ENCODE measurements at places on chromosomes 6 and 20. TPM values are rescaled to one million over a fixed set of nuclear protein-coding genes. Genes with fewer than 3 reads are reported as not detected.
A peak's percentile ranks its signal among the peaks of the same experiment; 100 is the strongest.

Gene CCDC167
- 27.8 TPM for total RNA-seq

Gene RSPO3
- total RNA-seq: 0.83 TPM

Gene ANGPT4
- total RNA-seq: not detected

Gene WFDC12
- not detected for total RNA-seq

Gene STMND1
- total RNA-seq: not detected

Gene ARID1B
- total RNA-seq: 76.1 TPM

Gene C6orf52
- not detected for total RNA-seq

Gene C4B
- total RNA-seq: 197 TPM

Gene SNAP25
- total RNA-seq: 0.13 TPM

Gene LAMA2
- 186 TPM for total RNA-seq

GRCh38 chr6:24436979-24437378 lies 34.2 kb downstream of the MRS2 start:
- H3K4me3 ChIP-seq: no peak overlapping the region
- H3K27ac ChIP-seq: no peak overlapping the region
- no peak for DNase-seq
- no peaks in the 10 kb centered on the region for H3K36me3 ChIP-seq
- no peaks in the 10 kb centered on the region for H3K4me1 ChIP-seq

DNA sequence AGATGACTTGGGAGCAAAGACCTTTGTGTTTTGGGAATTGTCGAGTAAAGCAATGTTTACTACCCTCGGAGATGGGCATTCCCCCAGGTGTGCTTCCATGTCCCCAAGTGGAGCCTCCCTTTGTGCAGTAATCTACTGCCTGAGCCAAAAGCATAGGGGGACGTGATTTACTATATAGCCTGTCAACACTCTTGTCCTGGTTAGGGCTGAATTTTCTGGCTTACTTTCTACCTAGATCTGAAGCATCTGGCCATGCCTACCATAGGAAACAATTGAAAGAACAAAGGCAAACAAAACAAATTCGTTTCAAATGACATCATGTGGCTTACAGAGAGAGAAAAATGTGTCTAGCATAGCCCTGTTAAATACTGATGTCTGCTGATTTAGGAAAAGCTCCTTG lies 350.6 kb downstream of the SAMD5 start:
- no peaks in the 10 kb centered on the region for H3K27me3 ChIP-seq
- H3K27ac ChIP-seq: no peak overlapping the region
- no peak for DNase-seq

GRCh38 chr6:124356811-124357210 lies 553.1 kb downstream of the NKAIN2 start:
- DNase-seq: no peak
- no peaks in the 10 kb centered on the region for H3K27me3 ChIP-seq
- H3K4me3 ChIP-seq: no peak overlapping the region
- no peaks in the 10 kb centered on the region for H3K4me1 ChIP-seq
- H3K36me3 ChIP-seq: no peaks in the 10 kb centered on the region

- no peaks in the 10 kb centered on the region for H3K27me3 ChIP-seq
- peak; percentile 81 for DNase-seq
- peaks cover 6% of the 10 kb centered on the region for H3K36me3 ChIP-seq
- H3K4me3 ChIP-seq: no peak overlapping the region
- H3K4me1 ChIP-seq: no peaks in the 10 kb centered on the region
- no peak overlapping the region for H3K27ac ChIP-seq
Observed at GRCh38 chr6:25556516-25556915, 95.5 kb upstream of the SCGN start.

DNA sequence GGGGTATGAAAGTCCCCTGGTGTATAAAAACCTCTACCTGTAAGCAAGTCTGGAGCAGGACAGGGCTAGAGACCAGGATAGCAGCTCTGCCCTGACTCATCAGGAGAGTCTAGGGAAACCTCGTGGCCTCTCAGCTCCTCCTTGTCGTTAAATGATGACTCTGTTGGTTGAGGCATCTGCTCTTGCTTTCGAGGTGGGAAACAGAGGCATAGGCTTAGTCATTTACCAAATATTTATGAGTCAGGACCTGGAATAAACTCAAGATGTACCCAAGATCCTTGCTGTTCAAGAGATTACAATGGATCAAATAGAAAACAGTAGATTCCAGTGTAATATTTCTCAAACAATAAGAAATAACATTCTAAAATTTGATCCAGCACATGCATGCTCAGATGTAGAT lies 5.5 kb downstream of the MANBAL start:
- no peak overlapping the region for H3K27ac ChIP-seq
- peaks cover 6% of the 10 kb centered on the region for H3K36me3 ChIP-seq
- no peak for DNase-seq
- no peaks in the 10 kb centered on the region for H3K27me3 ChIP-seq
- H3K4me1 ChIP-seq: peaks cover 10% of the 10 kb centered on the region

- H3K27ac ChIP-seq: no peak overlapping the region
- H3K36me3 ChIP-seq: no peaks in the 10 kb centered on the region
- H3K4me1 ChIP-seq: peaks cover 4% of the 10 kb centered on the region
- no peak overlapping the region for H3K4me3 ChIP-seq
- no peak for DNase-seq
Observed at GRCh38 chr6:75446241-75446880, 47.2 kb downstream of the FILIP1 start.

DNA sequence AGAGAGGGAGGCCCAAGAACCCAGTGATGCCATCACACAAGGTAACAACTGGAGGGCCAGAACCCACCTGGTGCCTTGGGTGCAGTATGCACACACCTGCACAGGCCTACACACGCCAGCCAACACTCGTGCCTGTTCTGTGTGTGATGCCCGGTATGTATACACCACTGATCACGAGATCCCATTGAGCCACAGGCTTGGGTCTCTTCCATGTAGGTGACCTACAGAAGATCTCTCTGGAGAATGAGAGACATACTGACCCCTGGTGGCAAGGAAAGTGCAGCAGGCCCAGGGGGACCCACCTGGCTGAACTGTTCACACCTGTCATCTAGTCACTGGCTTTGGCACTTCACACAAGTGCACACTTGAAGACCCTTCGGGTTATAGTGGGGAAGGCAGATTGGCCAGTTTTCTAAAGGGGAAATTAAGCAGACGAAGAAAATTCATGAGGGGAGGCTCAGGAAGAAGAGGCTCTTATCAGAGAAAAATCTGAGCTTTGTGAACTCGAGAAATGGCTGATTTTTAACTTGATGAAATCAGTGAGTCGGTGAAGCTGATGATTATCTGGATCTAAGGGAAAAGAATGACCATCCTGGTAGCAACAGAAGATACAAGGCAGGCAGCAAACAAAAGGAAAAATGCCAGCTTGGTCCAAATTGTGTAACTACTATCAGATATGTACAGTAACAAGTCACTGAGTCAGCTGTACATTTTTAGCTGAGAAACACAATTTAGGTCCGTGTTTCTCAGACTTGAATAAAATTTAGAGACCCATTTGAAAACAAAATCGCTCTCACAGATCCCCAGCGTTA lies 69.1 kb upstream of the PBOV1 start:
- no peak overlapping the region for H3K4me3 ChIP-seq
- H3K27ac ChIP-seq: no peak overlapping the region
- H3K27me3 ChIP-seq: no peaks in the 10 kb centered on the region

GRCh38 chr6:5667737-5668136 lies 339.0 kb downstream of the NRN1 start:
- DNase-seq: no peak
- H3K36me3 ChIP-seq: no peaks in the 10 kb centered on the region
- H3K27ac ChIP-seq: no peak overlapping the region
- H3K4me1 ChIP-seq: peaks cover 5% of the 10 kb centered on the region
- H3K4me3 ChIP-seq: no peak overlapping the region

GRCh38 chr6:129708496-129709195 lies 1.3 kb downstream of the ARHGAP18 start:
- peak overlapping the region; percentile 61 for H3K4me3 ChIP-seq
- no peaks in the 10 kb centered on the region for H3K27me3 ChIP-seq
- H3K4me1 ChIP-seq: peaks cover 26% of the 10 kb centered on the region
- H3K27ac ChIP-seq: no peak overlapping the region
- DNase-seq: no peak
- peaks cover 6% of the 10 kb centered on the region for H3K36me3 ChIP-seq

- H3K4me1 ChIP-seq: peaks cover 42% of the 10 kb centered on the region
- DNase-seq: peak; percentile 62
- H3K27ac ChIP-seq: peak within 1 kb of the TSS; percentile 84
Observed at GRCh38 chr20:38805502-38805957, at the start of gene PPP1R16B. Gene PPP1R16B (plus strand): TSS chr20:38805697. CDS start chr20:38835926, 30,229 bp downstream.

- H3K27ac ChIP-seq: peak overlapping the region; percentile 31
- peaks cover 23% of the 10 kb centered on the region for H3K4me1 ChIP-seq
- no peak overlapping the region for H3K4me3 ChIP-seq
- H3K27me3 ChIP-seq: no peaks in the 10 kb centered on the region
- no peak for DNase-seq
- no peaks in the 10 kb centered on the region for H3K36me3 ChIP-seq
Observed at GRCh38 chr20:4681401-4681800, 40.3 kb upstream of the PRND start.

DNA sequence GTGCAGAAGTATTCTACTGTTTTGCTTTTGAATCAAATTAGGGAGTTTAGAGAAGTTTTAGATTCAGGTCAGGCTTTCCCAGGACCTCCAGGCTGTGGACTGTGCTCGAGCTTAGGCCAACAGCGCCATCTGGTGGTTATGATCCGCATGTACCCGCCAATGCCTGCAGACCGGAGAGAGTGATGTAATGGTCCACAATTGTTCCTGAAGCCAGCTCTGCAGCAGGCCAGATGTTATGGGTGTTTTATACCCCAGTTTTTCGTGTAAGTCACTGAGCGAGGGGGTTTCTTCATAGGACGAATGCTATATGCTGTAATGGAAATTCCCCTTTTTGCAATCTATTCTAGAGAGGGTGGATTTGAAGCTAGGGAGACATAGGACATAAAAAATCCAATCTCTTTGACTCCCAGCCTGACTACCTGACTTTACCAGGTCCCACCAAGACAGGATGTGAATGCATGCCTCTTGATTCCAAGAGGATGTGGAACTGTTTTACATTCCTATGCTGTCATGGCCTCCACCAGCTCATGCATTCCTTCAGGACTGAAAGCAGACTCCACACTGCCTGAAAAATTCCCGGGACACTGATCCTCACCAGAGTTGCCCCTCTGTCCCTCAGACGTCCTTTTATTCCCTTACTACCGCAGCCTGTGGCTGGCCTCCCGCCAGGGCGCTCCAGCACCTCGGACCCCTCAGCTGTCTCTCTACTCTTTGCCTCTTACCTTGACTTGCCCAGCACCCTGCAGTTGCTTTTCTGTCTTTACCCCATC lies 41.2 kb upstream of the LY86 start:
- no peaks in the 10 kb centered on the region for H3K36me3 ChIP-seq
- H3K4me1 ChIP-seq: peaks cover 2% of the 10 kb centered on the region
- no peaks in the 10 kb centered on the region for H3K27me3 ChIP-seq
- DNase-seq: peak; percentile 89
- H3K27ac ChIP-seq: no peak overlapping the region
- H3K4me3 ChIP-seq: peak overlapping the region; percentile 34

DNA sequence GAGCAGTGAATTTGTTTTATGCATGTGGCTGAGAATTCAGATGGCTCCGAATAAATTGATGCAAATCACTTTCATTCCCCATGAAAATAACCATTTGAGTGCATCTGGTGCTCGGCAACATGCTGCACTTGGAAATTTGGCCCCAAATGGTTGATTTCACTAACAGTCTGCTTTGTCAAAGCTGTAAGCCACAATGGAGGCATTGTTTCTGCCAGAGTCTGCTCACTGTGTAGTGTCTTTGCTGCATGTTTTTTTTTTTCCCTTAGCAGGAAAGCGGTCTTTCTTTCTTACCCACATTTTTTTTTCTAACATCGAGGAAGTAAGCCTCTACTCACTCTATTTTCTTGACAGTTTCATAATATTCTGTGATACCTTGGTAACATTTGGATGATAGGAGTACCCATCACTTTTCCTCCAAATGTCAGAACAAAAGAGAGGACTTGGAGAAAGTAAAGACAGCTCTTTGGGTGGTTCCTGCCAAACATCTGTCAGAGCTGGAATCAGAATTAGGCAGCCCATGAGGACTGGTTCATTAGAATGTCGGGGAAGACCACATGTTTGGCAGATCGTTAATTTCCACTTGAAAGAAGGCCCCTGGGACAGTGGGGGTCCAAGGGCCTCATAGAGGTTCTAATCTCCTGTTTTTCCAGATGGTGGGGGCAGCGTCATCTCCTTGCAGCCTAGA lies 149.5 kb downstream of the DOK5 start:
- DNase-seq: no peak
- no peaks in the 10 kb centered on the region for H3K4me1 ChIP-seq
- H3K4me3 ChIP-seq: no peak overlapping the region
- H3K27ac ChIP-seq: peak overlapping the region; percentile 47

GRCh38 chr6:31870385-31870921 lies 7.8 kb upstream of the NEU1 start:
- no peak for DNase-seq
- H3K4me3 ChIP-seq: no peak overlapping the region
- no peaks in the 10 kb centered on the region for H3K36me3 ChIP-seq
- H3K4me1 ChIP-seq: no peaks in the 10 kb centered on the region

- DNase-seq: no peak
- H3K36me3 ChIP-seq: no peaks in the 10 kb centered on the region
- H3K27me3 ChIP-seq: peaks cover 9% of the 10 kb centered on the region
- no peak overlapping the region for H3K4me3 ChIP-seq
- no peak overlapping the region for H3K27ac ChIP-seq
Observed at GRCh38 chr6:3522561-3523260, 65.9 kb upstream of the SLC22A23 start.

DNA sequence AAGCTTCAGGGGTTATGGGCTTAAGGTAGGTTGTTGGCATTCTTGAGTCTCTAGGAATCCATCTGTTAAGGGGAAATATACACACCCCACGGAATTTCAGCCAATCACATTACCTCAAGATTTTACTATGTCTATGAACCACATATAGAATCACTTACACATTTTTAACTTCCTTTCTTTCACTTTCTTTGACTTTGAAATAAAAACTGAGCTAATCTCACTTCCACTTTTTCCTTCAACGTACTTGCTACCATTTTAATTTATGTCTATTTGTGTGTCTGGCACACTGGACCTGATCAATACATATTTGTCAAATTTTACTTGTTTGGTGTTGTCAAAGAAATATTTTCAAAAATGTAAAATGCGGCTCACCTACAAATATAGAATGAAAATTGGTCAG lies 545.4 kb upstream of the JAG1 start:
- no peak for DNase-seq
- H3K27me3 ChIP-seq: no peaks in the 10 kb centered on the region
- no peaks in the 10 kb centered on the region for H3K36me3 ChIP-seq
- peaks cover 16% of the 10 kb centered on the region for H3K4me1 ChIP-seq
- H3K27ac ChIP-seq: no peak overlapping the region

- H3K4me1 ChIP-seq: no peaks in the 10 kb centered on the region
- no peak overlapping the region for H3K4me3 ChIP-seq
- no peaks in the 10 kb centered on the region for H3K27me3 ChIP-seq
- H3K36me3 ChIP-seq: no peaks in the 10 kb centered on the region
- DNase-seq: no peak
- H3K27ac ChIP-seq: no peak overlapping the region
Observed at GRCh38 chr6:151847064-151847463, 39.6 kb downstream of the ESR1 start.

- H3K4me1 ChIP-seq: no peaks in the 10 kb centered on the region
- H3K36me3 ChIP-seq: no peaks in the 10 kb centered on the region
- no peak for DNase-seq
Observed at GRCh38 chr6:25290306-25291060, 11.3 kb downstream of the CARMIL1 start.

GRCh38 chr6:135637701-135638100 lies 140.2 kb upstream of the AHI1 start:
- no peak overlapping the region for H3K4me3 ChIP-seq
- no peaks in the 10 kb centered on the region for H3K27me3 ChIP-seq
- no peak for DNase-seq
- H3K36me3 ChIP-seq: no peaks in the 10 kb centered on the region

- H3K27ac ChIP-seq: no peak overlapping the region
- peaks cover 4% of the 10 kb centered on the region for H3K27me3 ChIP-seq
- H3K4me1 ChIP-seq: no peaks in the 10 kb centered on the region
- no peak for DNase-seq
- no peak overlapping the region for H3K4me3 ChIP-seq
- H3K36me3 ChIP-seq: no peaks in the 10 kb centered on the region
Observed at GRCh38 chr6:170243386-170243785, 47.5 kb downstream of the DLL1 start.

Measured in heart left ventricle (tissue), 16 donors.